ENCODE measurements at places on chromosomes 16 and 17.

- no peak for DNase-seq
Measured at GRCh38 chr16:24609417-24609739, 70.0 kb downstream of the RBBP6 start.

DNA sequence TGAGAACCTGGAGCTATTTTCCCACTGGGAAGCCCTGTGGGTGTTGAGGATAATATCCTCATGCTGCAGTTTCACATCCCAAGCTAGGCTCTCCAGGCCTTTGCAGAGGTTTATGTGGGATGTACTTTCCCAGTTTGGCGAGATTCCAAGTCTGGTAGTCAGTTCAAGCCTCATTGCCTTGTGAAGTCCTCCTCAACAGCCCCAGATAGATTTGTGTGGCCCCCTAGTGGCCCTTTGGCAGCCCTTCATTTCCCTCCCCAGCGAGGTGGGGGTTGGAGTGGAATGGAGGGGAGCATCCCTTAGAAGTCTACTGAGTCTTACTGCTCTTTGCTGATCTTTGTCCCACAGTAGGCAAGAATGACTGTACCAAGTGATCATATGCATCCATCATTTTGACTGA, 137.9 kb downstream of the CDH11 start:
- peak; percentile 44 for DNase-seq

GRCh38 chr17:45380991-45381390, 51.7 kb downstream of the ARHGAP27 start:
- DNase-seq: no peak

DNA sequence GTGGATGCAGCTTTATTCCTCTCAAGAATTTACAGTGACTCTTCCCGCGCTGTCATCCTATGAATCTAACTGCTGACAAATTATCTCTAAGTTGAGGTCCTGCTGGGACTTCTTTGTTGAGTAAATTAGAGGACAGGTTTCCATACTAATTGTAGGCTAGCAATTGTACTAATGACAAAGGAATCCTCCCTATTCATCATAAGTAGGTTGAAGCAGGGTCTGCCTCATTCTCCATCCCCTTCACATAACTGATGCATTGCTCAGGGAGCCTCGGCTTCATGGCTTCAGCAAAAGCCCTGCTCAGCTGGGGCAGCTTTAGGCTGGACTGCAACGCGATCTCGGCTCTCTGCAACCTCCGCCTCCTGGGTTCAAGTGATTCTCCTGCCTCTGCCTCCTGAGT, 83.1 kb upstream of the IRX6 start:
- no peak for DNase-seq

- DNase-seq: no peak
Measured at GRCh38 chr16:10045291-10045775, 136.9 kb downstream of the GRIN2A start.

- DNase-seq: peak; percentile 53
Measured at GRCh38 chr16:76265434-76266045, 11.7 kb upstream of the CNTNAP4 start.

- DNase-seq: peak; percentile 71
Measured at GRCh38 chr17:40909755-40910154, 24.7 kb upstream of the KRT20 start.

- no peak for DNase-seq
Measured at GRCh38 chr17:21297597-21297996, 13.1 kb downstream of the MAP2K3 start.

GRCh38 chr17:66313995-66314659, 11.7 kb downstream of the PRKCA start:
- DNase-seq: no peak

DNA sequence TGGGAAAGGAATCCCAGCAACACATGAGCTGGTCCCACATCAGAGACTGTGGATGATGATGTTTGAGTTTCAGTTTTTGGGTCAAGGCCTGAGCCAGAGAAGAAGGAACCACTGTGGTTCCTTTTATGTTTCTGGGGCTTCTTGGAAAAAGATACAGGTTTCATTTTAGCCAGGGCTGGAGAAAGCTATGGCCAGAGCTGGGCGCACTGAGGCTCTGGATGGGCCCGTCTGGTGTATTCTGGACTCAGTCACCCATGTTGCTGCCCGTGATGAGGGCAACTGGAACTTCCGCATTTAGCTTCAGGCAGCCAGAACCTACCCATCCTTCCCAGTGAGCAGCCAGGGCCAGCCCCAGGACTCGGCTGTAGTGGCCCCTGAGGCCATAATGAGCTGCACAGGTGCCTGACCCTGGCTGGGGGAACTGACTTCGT, 15.0 kb upstream of the PITPNA start:
- no peak for DNase-seq

DNA sequence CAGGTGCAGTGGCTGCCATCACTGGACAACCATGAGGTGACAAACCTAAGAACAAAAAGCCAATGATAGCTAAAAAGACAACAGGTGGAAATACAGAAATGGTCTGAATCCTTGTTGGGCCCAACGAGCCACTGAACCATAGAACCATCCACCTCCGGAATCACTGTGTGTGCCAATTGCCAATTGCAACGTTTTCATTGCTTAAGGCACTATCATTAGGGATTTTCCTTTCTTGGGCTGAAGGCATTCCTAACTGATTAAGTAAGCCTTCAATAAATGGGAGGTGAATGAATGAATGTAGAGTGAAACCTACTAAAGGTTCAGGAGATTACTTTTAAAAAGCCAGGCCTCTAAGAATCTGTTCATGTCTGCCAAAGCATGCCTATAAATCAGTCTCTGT, 3.6 kb downstream of the USP31 start:
- peak; percentile 77 for DNase-seq

- no peak for DNase-seq
Measured at GRCh38 chr16:9114112-9114511, 22.7 kb downstream of the HAPSTR1 start.

- no peak for DNase-seq
Measured at GRCh38 chr17:64457156-64457555, 8.2 kb downstream of the MILR1 start.

- DNase-seq: no peak
Measured at GRCh38 chr17:37142294-37142896, 193.6 kb downstream of the AATF start.

- DNase-seq: no peak
Measured at GRCh38 chr17:76720941-76721340, 5.5 kb downstream of the JMJD6 start.

- peak; percentile 76 for DNase-seq
Measured at GRCh38 chr16:19118938-19119431, 5.2 kb downstream of the ITPRIPL2 start.

DNA sequence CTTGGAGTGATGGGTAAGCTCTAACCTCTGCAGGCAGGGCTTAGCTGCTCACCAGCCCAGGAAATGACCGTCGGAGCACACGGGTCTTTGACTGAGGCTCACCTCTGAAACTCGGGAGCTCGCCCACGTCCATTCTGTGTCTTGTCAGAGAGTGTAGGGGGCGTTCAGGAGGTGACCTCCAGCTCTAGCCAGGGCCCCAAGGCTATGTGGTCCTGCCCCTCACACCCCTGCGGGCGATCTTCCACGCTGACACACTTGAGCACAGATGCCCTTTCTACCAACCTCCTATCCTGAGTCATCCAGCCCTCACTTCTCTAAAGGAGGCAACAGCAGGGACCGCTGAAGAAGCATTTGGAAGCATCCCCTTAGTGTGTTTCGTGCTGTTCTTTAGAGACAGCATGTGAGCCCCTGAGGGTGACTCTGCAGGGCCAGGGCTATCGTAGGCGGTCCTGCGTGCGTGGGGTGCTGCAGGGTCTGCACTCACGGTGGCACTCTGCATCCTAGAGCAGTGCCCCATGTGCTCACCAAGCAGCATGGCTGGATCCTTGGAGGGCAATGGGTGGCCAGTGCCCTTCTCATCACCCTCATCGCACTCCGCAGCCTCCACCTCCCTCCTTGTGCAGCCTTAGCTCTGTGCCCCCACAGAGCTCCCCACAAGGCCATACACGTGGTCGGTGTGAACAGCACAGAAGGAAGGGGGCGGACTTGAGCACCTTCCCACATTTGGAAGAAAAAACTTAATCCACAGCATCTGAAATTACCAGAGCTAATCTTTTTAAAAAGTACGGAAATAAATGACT, 33.8 kb downstream of the SLC47A1 start:
- no peak for DNase-seq

DNA sequence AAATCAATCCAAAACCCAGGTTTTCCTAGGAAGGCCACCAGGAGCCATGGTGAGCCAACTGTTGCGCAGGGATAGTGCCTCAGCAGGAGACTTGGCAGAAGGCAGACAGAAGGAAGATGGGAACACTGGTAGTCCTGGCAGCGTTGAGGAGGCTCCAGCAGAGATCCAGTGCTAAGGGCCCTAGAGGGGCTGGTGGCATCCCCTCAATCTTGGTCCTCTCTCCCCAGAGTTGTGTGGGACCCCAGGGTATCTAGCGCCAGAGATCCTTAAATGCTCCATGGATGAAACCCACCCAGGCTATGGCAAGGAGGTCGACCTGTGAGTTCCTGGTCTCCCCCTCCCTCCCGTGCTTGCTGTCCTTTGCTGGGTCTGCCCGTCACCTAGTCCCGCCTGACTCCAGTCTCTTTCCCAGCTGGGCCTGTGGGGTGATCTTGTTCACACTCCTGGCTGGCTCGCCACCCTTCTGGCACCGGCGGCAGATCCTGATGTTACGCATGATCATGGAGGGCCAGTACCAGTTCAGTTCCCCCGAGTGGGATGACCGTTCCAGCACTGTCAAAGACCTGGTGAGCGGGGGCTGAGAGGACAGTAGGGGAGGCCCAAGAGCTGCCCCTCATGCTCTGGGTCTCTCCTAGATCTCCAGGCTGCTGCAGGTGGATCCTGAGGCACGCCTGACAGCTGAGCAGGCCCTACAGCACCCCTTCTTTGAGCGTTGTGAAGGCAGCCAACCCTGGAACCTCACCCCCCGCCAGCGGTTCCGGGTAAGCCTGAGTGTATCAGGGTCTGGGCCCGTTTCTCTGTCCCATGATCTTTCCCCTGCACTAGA, 5.7 kb downstream of the CFAP119 start:
- DNase-seq: no peak

DNA sequence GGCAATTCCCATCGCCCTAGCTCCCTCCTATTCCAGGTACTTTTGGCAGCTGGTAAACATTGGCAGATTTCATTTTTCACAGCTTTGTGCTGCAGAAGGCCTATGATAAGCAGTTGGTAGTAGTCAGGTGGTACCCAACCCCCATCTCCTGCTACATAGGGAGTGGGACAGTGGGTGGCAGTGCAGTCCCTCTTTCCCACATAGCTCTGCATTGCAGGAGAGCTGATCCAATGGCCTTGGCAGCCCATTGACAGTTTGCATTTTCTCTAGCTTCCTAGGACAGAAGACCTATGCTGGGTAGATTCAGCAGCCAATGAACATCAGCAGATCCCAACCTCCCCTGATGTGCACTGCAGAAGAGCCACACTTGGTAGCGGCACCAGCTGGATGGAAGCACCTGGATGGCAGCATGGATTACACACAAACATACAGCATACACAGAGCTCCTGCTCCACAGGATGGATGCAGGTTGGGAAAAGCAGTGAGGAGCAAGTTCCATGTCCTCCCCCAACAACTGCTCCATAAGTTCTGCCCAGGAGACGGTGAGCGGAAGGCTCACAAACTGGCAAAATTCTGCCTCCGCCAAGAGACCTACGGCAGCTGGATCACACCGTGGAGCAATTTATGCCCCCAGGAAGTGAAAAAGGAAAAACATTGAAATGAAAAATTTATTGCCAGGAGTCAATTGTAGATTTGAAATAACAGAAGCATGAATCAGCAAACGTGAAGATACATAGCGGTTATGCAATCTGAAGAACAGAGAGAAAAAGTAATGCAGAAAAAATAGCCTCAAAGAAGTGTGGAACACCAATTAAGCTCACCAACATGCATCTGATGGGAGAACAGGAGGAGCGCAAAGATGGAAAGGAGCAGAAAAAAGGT, 95.7 kb downstream of the CACNG1 start:
- DNase-seq: peak; percentile 79

GRCh38 chr17:32806646-32807045, 70.3 kb downstream of the MYO1D start:
- DNase-seq: peak; percentile 78

DNA sequence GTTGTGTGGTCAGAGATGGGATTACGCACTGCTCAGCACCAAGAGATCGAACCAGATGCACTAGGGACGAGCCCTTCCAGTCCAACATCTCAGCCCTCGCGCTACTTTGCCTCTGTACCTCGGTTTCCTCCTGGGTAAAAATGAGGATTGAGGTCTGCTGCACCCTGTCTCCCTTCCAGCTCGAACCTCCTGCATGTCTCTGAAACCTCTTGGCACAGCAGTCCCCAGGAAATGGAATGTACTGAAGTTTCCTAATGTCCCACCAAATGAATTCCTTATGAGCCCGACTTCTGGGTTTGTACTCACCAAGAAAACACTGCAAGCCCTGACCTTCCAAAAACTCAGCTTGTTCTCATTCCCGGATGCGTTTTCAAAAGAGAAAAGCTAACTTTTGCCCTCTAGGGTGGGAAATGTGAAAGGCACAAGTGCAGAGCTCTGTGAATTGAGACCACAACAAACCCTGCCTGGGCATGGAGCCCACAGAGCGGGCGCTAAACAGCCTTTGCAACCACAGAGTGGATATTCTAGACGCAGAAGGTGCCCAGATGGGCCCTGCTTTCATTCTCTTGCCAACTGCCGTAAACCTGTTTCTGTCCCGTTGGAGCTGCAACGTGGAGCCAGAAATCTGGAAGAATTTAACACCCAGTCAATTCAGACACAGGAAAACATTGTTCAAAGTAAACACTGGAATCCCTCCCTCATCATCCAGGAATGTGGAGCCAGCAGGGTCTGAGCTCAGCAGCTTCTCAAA, 10.3 kb downstream of the CDRT4 start:
- peak; percentile 45 for DNase-seq

- DNase-seq: no peak
Measured at GRCh38 chr16:662095-662494, 5.8 kb upstream of the RHOT2 start.

- DNase-seq: no peak
Measured at GRCh38 chr17:47806026-47806912, 15.3 kb downstream of the OSBPL7 start.

GRCh38 chr16:68707340-68708152, 29.5 kb upstream of the CDH1 start:
- peak; percentile 80 for DNase-seq

DNA sequence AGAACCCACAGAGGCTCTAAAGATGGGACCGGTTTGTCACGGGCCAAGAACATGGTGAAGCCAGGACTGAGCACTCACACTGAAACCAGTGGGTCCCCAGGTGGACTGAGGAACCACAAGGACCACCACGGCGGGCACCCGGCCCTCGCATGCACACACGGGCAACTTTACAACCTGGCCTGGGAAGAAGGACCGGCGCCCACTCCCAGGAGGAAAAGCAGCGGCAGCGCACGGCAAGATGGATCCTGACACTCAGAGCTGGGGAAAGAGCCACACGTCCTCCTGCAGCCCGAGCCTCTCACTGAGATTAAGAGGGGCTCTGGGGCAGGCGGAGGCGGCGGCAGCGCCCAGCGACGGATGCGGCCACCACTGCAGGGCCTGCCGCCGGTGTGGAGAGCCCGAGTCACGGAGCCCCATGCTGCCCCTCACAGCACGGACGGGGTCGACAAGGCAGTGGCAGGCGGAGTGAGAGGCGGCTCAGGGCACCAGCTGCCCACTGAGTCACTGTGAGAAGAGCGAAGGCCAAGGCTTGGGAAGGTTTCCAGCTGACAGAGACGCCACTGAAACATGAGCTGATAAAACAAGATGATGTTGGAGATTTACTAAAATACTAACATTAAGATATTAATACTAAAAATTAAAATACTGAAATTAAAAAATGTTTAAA, 118.3 kb downstream of the ANKRD11 start:
- no peak for DNase-seq
